ENCODE measurements at places on chromosomes 12 and 14.

DNA sequence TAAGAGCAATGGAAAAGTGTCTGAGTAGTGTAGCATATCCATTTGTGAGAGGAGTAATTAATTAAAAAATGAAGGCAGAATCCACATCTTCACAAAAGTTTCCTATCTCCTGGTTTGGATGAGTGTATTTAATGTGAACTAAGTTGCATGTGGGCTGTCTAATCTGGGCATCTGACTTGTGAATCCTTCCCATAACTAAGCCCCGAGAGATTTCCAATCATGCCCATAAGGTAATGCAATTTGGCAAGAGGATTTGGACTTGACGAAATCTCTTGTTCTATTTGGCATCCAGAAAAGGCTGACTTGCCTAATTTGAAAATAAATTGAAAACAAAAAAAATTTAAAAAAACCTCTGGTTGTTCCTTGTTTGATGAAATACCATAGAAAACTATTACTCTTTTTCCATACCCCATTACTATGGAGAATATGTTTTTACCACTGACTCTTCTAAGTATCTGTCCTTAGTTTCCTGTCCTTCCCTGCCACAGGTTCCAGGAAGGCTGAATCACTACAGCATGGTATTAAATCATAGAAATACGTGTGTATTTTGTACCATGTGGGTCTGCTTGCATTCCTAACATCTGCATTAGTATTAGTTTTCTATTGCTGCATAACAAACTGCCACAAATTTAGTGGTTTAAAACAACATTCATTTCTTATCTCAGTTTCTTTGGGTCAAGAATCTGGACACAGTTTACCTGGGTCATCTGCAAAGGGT is 48.4 kb downstream of the ETV6 start:
- no peak for DNase-seq

DNA sequence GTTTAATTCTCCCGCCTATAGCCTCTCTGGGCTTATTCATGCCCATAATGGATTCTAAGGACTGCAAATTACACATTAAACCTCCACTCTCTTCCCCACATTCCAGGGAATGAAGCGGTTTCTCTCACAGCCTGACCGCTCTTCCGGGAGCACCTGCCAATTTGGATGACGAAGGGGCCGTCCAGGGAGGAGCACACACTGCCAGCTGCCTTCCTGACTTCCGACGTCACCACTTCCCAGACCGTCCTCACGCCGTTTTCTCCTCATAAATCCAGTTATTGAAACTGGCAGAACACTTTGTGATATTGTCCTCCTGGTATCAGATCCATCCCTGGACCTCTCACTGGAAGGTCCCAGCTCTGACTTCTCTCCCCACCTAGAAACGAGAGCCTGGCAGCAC is 87.6 kb downstream of the GCH1 start:
- DNase-seq, result no peak

GRCh38 chr12:6294156-6295093 is 16.1 kb upstream of the PLEKHG6 start:
- DNase-seq, result peak; percentile 87

DNA sequence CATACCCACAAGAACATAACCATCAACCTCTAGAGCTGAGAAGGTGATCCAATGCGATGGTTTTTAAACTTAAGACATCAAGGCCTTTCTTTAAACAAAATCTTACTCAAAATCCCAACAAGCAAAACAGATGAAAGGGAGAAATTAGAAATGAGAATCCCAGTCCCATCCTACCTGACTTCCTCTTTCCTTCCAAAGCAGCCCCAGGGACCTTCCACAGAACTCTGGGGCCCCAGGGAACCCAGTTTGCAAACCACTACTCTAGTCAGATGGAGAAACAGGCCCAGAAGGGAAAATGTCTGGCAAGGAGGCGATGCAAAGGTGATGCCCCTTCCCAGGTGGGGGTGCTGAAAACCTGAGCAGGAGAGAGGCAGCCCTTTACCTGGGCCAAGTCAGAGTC is 29.0 kb upstream of the CMKLR1 start:
- no peak for DNase-seq

GRCh38 chr14:93906341-93907329 is 20.5 kb upstream of the FAM181A start:
- DNase-seq, result peak; percentile 59

GRCh38 chr14:92613008-92613658 is 99.6 kb downstream of the RIN3 start:
- DNase-seq, result peak; percentile 20

- DNase-seq, result no peak
Measured at GRCh38 chr14:56753396-56753795, 56.9 kb downstream of the OTX2 start.

- peak; percentile 30 for DNase-seq
Measured at GRCh38 chr12:92064422-92064821, 81.2 kb downstream of the BTG1 start.

- no peak for DNase-seq
Measured at GRCh38 chr14:105987563-105987962, 461.2 kb downstream of the TMEM121 start.

GRCh38 chr12:124883263-124884130 is 19.8 kb upstream of the SCARB1 start:
- DNase-seq, result no peak

GRCh38 chr12:124563401-124563800 is 4.0 kb downstream of the NCOR2 start:
- DNase-seq, result no peak

- DNase-seq, result no peak
Measured at GRCh38 chr12:67019070-67019469, 250.1 kb upstream of the CAND1 start.

- DNase-seq, result no peak
Measured at GRCh38 chr14:89252887-89253532, 164.0 kb downstream of the FOXN3 start.

- no peak for DNase-seq
Measured at GRCh38 chr14:69500736-69501135, 16.2 kb downstream of the PLEKHD1 start.

DNA sequence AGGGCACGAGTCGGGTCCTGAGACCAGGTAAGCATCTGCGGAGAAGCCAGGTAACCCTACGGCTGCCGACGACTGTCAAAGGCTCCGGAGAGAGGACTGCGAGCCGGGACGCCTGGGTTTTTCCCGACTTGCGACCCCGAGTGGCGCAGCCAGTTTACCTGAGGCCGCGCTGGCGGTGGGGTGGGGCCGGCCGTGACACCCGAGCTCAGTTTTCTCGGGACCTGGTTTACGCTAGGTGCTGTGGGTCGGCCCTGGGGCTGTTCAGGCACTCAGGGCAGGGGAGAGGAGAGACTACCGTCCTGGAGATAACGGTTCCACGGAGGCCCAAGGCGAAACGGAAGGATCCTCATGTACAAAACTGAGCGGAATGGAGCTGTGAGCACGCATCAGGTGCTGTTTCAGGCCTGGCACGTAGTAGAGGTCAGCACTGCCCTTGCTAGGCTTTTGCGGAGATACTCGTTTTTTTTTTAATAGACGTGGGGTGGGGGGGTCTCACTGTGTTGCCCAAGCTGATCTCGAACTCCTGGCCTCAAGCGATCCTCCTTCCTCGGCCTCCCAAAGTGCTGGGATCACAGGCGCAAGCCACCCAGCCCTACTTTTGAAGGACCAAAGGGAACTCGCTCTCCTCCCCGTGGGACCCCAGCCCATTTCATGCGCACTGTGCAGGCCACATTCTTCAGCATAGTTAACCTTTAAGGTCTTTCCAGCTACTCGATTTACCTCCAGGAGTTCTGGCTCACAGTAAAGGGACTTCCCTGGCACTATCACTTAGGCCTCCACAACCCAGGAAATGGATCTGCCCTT is 471 bp downstream of the MTRFR start:
- DNase-seq, result no peak

DNA sequence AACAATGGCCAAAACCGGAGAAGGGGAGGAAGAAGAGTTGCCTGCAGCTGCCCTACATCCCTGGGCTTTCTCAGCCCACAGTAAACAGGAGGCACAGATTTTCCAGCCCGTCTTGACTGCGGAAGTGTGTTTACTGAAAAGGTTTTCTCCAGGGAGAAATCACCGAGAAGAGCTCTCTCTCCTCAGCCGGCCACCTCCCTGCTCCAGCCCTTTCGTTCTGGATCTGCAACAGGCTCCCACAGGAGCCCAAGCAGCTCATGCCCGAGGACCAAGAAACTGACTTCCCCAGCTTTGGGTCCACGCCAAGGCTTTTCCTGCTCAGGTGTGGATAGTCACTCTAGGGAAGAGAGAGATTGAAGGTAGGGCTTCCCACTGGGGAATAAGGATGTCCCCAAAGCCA is 61.7 kb downstream of the BCL11B start:
- no peak for DNase-seq

- DNase-seq, result no peak
Measured at GRCh38 chr12:47094804-47095203, 15.0 kb upstream of the AMIGO2 start.

GRCh38 chr14:104865631-104866441 is 768 bp downstream of the CEP170B start:
- no peak for DNase-seq

- no peak for DNase-seq
Measured at GRCh38 chr14:69591317-69591716, 16.6 kb upstream of the CCDC177 start.

DNA sequence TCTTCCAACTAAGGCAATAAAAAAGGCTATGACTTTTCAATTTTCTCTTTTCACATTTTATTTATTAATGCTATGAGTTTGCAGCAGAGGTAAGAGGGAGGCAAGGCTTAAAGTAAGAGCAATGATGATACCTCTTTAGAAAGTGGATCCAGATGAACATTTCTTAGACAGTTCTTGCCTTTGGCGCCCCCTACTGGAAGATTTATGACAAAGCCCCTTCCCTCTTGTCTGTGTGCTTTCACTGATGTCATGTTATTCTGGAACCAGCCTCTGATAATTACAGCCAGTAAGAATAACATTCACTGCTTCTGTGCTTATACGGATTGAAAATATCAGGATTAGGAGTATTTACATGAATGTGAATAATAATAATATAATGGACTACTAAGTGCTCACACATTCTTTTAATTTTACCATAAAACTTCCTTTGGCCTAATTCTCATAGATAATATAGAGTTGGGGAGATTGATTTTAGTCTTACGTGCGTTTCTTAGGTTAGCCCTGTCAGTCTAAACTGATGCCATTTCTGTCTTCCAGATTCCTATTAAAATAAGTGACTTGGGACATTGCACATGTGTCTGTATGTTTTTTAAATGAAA is 1929.9 kb upstream of the SEL1L start:
- peak; percentile 12 for DNase-seq

DNA sequence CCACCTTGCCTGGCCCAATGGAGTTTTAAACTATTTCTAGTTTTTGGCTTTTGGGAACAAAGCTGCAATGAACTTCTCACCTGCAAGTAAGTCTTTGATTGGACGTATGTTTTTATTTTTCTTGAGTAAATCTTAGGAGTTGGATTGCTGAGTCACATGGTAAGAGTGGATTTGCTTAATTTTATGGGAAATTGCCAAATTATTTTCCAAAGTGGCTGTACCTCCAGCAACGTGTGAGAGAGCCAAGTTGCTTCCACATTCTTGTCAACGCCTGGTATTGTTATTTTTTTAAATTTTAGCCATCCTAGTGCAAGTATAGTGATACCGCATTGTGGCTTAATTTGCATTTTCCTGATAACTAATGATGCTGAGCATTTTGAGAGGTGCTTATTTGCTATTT is 136.6 kb downstream of the LMNTD1 start:
- no peak for DNase-seq

All from HepG2 (cell line).